ENCODE measurements at places on chromosomes 16 and 17.

GRCh38 chr16:68644296-68644695 lies 814 bp upstream of the CDH3 start:
- DNase-seq: no peak

- DNase-seq: peak; percentile 73
Observed at GRCh38 chr16:85234310-85235204, 122.3 kb upstream of the CIBAR2 start.

- no peak for DNase-seq
Observed at GRCh38 chr17:74619077-74619673, 4.4 kb downstream of the CD300E start.

DNA sequence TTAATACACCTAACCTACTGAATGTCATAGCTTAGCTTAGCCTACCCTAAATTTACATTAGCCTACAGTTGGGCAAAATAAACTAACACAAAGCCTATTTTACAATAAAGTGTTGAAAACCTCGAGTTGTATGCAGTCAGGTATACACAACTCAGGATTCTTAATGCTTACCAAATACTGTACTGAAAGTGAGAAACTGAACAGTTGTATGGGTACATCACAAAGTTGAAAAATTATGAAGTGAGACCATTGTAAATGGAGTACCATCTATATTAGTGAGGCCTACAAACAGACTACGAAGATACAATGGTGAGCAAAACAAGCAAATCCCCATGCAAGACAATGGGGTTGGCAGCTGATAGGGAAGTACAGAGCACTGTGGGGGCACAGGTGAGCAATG lies 79.7 kb downstream of the VAT1L start:
- no peak for DNase-seq

DNA sequence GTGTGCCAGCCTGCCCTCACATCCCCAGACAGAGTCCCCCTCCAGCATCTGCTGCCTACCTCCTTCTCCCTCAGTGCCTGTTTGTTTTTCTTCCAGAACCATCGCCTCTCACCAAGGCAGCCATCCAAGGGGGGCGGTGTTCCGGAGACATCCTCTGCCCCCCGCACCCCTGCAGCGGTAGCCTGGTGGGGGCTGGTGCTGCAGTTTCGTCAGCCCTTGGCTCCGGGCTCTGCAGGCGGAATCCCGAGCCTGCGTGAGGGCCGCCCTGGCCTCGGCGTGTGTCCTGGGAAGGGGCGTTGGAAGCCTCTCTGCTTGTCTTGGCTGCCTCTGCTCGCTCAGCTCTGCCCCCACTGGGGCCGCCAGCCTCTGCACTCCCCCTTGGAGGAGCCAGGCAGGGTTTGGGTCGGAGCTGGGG lies 126.0 kb upstream of the CIBAR2 start:
- DNase-seq: peak; percentile 80

DNA sequence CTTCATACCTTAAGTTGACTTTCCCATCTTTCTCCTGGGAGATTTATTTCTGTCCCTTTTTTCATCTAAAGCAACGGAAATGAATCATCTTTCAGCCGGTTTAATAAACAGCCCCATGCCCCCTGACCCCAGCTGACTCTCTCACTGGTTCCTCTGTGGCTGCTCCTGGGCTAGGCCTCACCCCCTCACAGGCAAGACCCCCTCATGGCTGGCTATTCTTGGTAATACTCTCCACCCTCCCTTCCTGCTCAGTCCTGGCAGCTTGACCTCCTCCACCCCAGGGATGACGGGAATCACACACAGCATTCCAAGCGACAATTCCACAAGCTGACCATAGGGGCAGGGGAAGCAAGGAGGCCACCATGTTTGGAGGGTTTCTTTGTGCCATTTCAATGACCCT lies 1.5 kb upstream of the ADAP2 start:
- no peak for DNase-seq

DNA sequence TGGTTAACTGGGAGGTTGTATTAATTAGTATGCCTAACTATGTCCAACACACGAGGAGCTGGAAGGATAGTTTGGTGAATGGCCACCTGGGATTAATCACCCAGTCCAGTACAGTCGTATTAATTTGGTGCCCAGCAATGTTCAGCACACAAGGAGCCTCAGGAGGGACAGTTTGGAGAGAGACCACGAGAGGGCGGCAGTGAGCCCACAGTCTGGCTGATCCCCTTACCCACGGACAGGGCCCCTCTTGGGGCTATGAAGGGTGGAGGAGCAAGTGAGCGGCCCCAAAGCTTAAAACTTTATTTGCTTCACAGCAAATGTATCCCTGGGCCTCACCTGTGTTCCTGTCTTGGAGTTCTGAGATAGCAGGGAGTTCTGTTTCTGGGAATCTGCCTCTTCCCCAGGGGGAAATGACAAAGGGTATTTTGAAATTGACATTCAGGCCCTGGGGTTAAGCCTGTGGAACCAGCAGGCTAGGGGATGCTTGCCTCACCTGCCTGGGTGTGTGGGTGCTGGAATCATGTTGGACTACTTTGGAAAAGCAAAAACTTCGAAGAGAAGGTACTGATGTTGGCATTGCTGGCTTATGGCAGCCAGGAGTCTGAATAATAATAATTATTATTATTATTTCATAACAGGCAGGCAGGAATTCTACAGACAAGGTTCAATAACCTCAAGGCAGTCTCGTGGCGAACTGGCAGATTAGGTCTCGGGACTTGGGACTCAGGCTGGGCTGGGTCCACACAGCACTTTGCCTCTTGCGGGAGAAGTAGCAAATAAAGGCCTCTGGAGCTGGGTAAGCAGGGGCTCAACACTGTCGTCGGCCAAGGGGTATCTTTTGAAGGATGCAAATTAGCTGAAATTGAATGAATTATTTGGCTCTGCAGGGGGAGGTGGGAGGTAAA lies 227.6 kb upstream of the ASIC2 start:
- no peak for DNase-seq

DNA sequence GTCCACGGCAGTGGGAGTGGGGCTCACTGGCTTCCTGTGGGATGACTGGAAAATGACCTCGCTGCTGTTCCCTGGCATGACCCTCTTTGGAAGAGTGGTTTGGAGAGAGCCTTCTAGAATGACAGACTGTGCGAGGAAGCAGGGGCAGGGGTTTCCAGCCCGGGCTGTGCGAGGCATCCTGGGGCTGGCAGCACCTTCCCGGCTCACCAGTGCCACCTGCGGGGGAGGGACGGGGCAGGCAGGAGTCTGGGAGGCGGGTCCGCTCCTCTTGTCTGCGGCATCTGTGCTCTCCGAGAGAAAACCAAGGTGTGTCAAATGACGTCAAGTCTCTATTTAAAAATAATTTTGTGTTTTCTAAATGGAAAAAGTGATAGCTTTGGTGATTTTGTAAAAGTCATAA lies 7.8 kb upstream of the RNF213 start:
- DNase-seq: no peak

DNA sequence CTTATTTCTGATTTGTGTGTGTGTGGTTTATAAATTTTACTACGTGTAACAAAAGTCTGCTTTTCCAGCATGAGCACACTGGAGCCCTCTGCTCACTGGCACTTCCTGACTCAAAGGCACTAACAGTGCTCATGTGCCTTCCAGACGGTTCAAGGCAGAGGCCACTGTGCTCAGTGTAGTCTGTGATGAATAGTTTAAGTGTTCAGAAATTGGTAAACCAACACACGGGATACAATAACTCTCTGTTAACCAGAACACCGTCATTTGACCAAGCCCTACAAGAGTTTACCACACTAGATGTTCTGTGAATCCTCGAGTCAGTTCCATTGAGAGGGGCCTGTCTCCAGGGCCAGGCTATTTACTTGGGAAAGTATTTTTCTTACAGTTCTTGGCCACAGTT lies 191.9 kb downstream of the MRTFB start:
- DNase-seq: no peak

- DNase-seq: no peak
Observed at GRCh38 chr16:73482310-73482709, 434.4 kb upstream of the ZFHX3 start.

GRCh38 chr17:18380471-18381157 lies 3.0 kb downstream of the EVPLL start:
- no peak for DNase-seq

- DNase-seq: no peak
Observed at GRCh38 chr16:68093816-68094613, 8.8 kb downstream of the NFATC3 start.

DNA sequence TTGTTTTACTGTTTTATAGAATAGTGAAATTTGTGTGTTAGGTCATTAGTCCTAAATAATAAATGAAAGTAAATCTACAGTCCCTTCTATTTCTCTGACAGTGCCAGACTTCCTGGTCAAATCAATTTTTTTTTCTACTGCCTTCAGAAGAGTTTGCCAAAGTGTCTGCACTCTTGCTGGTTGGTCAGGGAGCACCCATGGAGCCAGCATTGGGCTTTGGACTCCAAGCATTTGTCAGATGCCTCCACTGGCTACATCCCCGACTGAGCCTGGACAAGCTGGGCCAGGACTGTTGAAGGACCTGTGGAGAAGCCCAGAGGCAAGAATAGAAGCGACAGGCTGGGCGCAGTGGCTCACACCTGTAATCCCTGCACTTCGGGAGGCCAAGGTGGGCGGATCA lies 53.7 kb downstream of the ELAC2 start:
- no peak for DNase-seq

All from AG09319 (cell line).